ENCODE measurements at places on chromosomes 3 and 15.

- H3K27me3 ChIP-seq: no peaks in the 10 kb centered on the region
- H3K36me3 ChIP-seq: no peaks in the 10 kb centered on the region
- DNase-seq: peak; percentile 78
Measured at GRCh38 chr15:64842096-64842939, 603 bp downstream of the PLEKHO2 start.

- no peak overlapping the region for H3K27ac ChIP-seq
- H3K27me3 ChIP-seq: no peaks in the 10 kb centered on the region
- DNase-seq: no peak
- H3K4me3 ChIP-seq: no peak overlapping the region
Measured at GRCh38 chr3:94179059-94179458, 116.2 kb downstream of the NSUN3 start.

DNA sequence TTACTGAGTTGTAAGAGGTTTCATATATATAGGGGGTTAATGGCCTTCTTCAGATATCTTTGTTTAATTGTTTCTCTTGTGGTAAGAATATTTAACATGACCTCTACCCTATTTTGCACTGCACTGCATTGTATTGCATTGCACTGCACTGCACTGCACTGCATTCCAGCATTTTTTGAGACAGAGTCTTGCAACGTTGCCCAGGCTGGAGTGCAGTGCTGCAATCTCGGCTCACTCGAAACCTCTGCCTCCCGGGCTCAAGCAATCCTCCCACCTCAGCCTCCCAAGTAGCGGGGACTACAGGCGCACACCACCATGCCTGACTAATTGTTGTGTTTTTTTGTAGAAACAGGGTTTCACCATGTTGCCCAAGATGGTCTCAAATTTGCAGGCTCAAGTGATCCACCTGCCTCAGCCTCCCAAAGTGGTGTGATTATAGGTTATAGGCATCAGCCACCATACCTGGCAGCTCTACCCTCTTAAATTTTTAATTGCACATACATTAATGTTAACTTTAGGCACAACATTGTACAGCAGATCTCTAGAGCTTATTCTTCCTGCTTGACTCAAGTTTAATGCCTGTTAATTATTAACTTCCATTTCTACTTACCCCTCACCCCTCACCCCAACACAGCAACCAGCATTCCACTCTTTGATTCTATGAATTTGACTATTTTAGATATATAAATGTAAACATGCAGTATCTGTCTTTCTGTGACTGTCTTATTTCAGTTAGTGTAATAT, 38.4 kb downstream of the NEDD4 start:
- no peaks in the 10 kb centered on the region for H3K4me1 ChIP-seq
- H3K27ac ChIP-seq: no peak overlapping the region
- H3K4me3 ChIP-seq: no peak overlapping the region
- H3K27me3 ChIP-seq: no peaks in the 10 kb centered on the region
- no peaks in the 10 kb centered on the region for H3K36me3 ChIP-seq
- no peak for DNase-seq

DNA sequence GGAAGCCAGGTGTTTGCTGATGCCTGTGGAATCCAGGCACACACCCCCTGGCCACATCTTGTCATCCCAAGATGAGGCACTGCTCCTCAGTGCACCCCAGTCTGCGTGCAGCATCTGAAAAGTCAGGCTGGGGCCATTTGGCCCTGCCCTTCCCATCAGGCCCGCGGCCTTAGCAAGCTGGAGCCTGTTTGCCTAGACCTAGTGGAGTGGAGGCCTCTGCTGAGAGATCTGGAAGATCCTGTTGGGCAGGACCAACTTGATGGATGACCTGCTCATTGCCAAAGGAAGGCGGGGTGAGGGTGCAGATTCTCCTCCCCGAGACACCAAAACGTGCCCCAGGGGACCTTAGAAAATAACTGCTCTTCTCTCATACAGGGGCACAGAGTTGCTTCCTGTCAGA, 220.2 kb downstream of the SHQ1 start:
- H3K4me3 ChIP-seq: no peak overlapping the region
- H3K36me3 ChIP-seq: no peaks in the 10 kb centered on the region
- no peaks in the 10 kb centered on the region for H3K4me1 ChIP-seq
- no peak overlapping the region for H3K27ac ChIP-seq

DNA sequence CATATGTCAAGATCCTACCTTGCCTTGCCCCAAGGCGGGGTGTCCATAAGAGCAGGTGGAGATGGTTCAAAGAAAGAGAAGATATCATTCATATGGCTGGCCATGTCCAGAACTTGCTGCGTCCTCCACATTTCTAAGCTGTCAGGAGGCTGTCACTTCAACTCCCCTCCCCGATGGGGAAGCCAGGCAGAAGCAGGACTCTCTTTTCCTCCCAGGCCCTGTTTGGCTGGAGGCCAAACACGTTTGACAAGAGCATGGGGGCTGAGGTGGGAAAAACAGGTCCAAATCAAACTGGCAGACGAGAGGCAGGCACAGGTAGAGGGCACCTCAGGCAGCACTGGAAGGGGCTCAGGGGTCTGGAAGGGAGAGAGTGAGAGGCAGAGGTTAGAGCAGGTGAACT, 37.7 kb downstream of the MESD start:
- H3K4me3 ChIP-seq: no peak overlapping the region
- no peaks in the 10 kb centered on the region for H3K4me1 ChIP-seq
- H3K27me3 ChIP-seq: no peaks in the 10 kb centered on the region

DNA sequence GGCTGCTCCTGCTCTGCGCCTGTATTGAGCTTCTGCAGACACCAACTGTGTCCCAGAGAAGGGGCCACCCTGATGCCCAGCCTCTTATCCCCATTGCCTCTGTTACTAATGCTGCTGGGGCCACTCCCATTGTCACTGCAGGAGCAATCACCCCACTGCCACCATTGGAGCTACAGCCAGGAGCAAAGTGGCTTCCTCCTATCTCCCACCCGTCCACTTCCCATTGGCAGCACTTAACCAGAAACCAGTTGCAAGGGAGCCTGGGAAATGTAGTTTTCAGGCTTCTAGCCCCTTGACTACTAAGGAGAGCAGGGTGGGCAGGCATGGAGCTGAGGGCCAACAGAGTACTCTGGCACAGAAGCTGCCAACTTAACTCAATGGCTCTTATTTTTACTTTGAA, 55.9 kb upstream of the KLF13 start:
- no peaks in the 10 kb centered on the region for H3K27me3 ChIP-seq
- peak; percentile 52 for DNase-seq
- no peaks in the 10 kb centered on the region for H3K36me3 ChIP-seq
- H3K4me3 ChIP-seq: no peak overlapping the region
- H3K4me1 ChIP-seq: no peaks in the 10 kb centered on the region
- no peak overlapping the region for H3K27ac ChIP-seq

DNA sequence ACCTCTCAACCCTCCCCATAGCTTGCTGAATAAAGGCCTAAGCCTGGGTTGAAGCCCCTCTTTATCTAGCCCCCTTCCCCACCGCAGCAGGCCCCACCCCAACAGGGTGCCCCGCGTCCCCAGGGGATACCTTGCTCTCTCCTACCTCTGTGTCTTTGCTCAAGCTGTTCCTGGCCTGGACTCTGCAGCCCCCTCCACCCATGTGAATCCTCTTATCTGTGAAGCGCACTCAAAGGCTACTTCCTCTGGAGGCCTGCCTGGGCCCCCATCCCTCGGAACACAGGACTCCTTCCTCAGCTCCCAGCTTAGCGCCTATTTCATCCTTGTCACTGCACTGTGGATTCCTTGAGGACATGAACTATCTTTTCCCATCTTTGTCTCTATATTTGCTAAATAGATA, 61.4 kb upstream of the HERC1 start:
- H3K36me3 ChIP-seq: no peaks in the 10 kb centered on the region
- H3K27ac ChIP-seq: no peak overlapping the region
- H3K4me3 ChIP-seq: no peak overlapping the region
- no peaks in the 10 kb centered on the region for H3K27me3 ChIP-seq
